ENCODE measurements at places on chromosomes 16 and 17.

- no peak for DNase-seq
These were observed 16.6 kb downstream of the ZFHX3 start for GRCh38 chr16:73031155-73031866.

- DNase-seq, result peak; percentile 82
These were observed 38.6 kb downstream of the USP10 start for GRCh38 chr16:84738255-84739038.

- no peak for DNase-seq
These were observed 27.2 kb upstream of the TMEM220 start for GRCh38 chr17:10757067-10757466.

DNA sequence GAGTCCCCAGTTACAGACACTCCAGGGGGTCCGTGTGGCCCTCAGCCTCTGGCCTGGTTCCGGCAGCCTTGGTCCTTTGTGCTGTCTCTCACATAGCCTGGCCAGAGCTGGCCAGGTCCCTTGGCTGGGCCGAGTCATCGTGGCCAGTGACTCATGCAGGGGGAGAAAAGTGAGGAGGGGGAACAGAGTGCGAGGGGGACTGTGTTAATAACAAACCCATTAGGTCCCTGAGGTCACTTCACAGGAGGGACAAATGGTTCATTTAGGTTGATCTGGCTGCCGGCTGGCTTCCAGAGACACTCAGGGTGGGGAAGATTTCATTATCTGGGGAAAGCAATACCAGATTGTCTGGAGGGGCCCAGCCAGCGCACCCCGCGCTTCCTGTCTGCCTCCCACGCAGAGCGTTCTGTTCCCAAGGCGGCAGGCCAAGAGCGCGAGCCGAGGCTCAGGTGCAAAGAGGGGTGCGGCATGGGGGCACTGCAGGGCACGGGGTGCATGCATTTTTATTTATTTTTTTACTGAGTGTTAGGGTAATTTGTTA lies 223.1 kb downstream of the SEC14L1 start:
- DNase-seq, result peak; percentile 5

DNA sequence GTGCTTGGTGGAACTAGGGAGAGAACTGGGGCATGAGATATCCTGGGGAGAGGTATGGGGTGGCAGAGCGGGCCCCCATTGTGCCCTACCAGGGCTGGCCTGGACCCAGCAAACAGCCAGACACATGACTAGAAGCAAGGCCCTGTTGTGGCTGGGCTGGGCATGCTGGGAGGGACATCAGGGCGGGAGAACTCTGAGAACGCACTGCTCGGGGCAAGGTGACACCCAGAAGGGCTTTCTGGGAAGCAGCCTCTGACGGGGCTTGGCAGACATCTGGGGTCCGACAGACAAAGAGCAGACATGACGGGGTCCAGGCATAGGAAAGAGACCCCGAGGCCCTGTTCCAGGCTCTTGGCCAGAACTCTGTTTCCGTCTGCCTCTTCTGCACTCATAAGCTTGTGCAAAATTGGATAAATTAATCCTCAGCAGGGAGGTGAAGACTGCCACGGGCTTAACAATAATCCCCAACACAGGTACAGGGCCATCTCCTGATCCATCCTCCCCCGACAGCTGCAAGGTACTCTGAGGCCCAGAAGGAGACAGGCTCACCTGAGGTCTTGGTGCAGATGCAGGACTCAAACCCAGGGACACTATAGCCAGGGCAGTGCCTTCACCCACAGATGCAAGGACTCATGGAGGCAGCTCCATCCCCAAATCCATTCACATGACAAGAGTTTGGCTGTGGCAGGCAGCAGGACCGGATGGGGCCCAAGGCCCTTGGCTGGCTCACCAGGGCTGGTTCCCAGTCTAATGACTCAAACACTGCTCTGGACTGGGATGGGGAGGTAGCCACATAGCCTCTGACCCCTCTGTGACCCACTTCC lies 5.4 kb downstream of the SREBF1 start:
- DNase-seq, result no peak

DNA sequence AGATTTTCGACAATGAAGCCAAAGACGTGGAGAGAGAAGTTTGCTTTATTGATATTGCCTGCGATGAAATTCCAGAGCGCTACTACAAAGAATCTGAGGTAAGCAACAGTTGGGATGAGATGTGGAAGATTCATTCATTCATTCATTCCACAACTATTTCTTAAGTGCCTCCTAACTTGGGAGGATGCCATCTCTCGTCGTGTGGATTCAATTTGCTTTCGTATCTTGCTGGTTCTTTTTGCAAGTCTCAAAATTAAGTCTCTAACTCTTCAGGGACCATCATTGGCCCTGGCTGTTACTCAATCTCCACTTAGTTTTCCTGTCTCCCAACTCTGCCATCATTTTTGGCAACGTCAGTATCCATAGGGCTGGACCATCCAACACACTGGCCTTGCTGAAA lies 85.6 kb upstream of the NOL11 start:
- DNase-seq, result no peak

- DNase-seq, result no peak
These were observed 19.2 kb upstream of the CACNG4 start for GRCh38 chr17:66945147-66945835.

- DNase-seq, result no peak
These were observed 8.3 kb upstream of the ST6GALNAC2 start for GRCh38 chr17:76593959-76594358.

DNA sequence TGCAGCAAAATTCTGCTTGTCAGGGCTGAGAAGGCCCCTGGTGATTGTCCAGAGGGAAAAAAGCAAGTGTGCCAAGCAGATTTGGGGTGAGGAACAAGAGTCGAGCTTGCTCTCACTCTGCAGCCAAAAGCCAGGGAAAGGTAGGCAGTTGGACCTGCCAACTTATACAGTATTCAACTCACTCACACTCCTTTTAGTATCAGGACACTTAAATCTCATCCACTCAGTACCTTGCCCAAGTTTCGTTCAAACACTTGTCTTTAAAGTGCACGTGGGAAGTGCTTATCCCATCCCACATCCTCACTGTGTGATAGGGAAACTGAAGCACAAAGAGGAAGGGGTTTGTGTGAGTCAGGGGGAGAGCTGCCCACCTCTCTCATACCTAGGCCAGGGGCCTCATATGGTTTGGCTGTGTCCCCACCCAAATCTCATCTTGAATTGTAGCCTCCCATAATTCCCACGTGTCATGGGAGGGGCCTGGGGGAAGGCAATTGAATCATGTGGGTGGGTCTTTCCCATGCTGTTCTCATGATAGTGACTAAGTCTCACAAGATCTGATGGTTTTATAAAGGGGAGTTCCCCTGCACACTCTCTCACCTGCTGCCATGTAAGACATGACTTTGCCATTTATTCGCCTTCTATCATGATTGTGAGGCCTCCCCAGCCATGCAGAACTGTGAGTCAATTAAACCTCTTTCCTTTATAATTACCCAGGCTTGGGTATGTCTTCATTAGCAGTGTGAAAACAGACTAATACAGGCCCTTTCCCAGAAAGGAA lies 25.6 kb upstream of the CES5A start:
- DNase-seq, result no peak

DNA sequence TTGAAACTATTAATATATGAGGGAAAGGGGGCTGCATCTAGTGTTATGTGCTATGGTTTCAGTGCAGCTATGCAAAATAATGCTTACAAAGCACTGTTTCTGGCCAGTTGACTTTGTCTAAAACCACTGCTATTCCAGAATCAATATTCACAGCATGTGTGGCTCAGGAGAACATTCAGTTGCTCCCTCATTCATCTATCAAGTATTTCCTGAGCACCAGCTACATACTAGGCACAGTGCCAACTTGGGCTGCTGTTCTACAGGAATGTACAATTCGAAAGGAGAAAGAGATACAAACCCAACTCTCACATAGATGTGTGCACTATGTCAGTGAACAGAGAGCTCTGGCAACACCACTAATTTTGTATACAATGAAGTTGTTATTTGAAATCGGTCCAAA lies 183.0 kb downstream of the PHKB start:
- no peak for DNase-seq

- DNase-seq, result no peak
These were observed 31.9 kb downstream of the CDK5R1 start for GRCh38 chr17:32518646-32519227.

DNA sequence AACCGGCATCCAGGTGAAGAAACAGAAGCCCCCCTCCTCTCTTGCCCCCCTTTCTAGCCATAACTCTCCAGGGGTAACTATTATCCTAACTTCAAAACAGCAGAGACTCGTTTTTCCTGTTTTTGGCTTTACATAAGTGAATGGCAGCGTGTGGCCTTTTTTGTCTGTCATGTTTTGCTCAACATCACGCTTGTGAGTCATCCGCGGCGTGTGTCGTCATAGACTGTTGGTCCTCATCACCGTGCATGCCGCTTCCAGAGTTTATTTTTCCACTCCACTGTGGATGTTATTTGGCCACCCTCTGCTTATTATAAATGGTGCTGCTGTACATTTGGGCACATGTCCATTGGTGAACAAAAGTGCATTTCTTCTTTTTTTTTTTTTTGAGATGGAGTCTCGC lies 52.6 kb downstream of the ERN1 start:
- no peak for DNase-seq

GRCh38 chr16:2019518-2019920 lies at the start of gene NPW:
TSS of gene NPW (plus strand) at chr16:2019785.
- DNase-seq, result peak; percentile 70
